ENCODE measurements at places on chromosomes 13 and 19. TPM values are rescaled to one million over a fixed set of nuclear protein-coding genes. Genes with fewer than 3 reads are reported as not detected.

Gene AMER2
- not detected for total RNA-seq

Gene ZNF568
- total RNA-seq, result 0.99 TPM

Gene NTF4
- total RNA-seq, result 0.42 TPM

Gene CPB2
- total RNA-seq, result not detected

Gene C19orf33
- 715 TPM for total RNA-seq

Gene THSD8
- 16.4 TPM for total RNA-seq

Gene NPAS1
- 7.0 TPM for total RNA-seq

Gene PEAK3
- total RNA-seq, result 0.05 TPM

Gene ITGBL1
- 1.8 TPM for total RNA-seq

Gene FPR1
- 0.11 TPM for total RNA-seq

Gene BCAM
- 83.6 TPM for total RNA-seq

Gene C2CD4C
- 0.44 TPM for total RNA-seq

Gene TMED1
- total RNA-seq, result 29.4 TPM

Gene KIR2DL1
- total RNA-seq, result not detected

Gene DBP
- 2.0 TPM for total RNA-seq

Gene KASH5
- total RNA-seq, result not detected
